ENCODE measurements at places on chromosomes 2 and 18.

- DNase-seq: no peak
Observed at GRCh38 chr2:112800881-112801583, 16.7 kb upstream of the IL1A start.

- DNase-seq: no peak
Observed at GRCh38 chr18:35041815-35042387, 688 bp downstream of the MAPRE2 start.

GRCh38 chr2:12778369-12778768, 61.6 kb downstream of the TRIB2 start:
- DNase-seq: no peak

- no peak for DNase-seq
Observed at GRCh38 chr2:109402180-109402579, 211.6 kb downstream of the SEPTIN10 start.

- DNase-seq: no peak
Observed at GRCh38 chr2:54228945-54229344, 27.1 kb downstream of the TSPYL6 start.

GRCh38 chr2:24342110-24342910, 18.0 kb downstream of the ITSN2 start:
- no peak for DNase-seq

GRCh38 chr2:120684289-120685065, 51.2 kb upstream of the GLI2 start:
- DNase-seq: no peak

GRCh38 chr2:15383695-15384350, 177.3 kb downstream of the NBAS start:
- DNase-seq: no peak

GRCh38 chr2:9416267-9416961, 6.9 kb downstream of the ITGB1BP1 start:
- DNase-seq: no peak

- no peak for DNase-seq
Observed at GRCh38 chr2:147789720-147790119, 55.1 kb upstream of the ACVR2A start.

- no peak for DNase-seq
Observed at GRCh38 chr2:178994264-178994663, 55.7 kb downstream of the CCDC141 start.

GRCh38 chr2:176202491-176202890, 14.0 kb downstream of the HOXD1 start:
- DNase-seq: no peak

- no peak for DNase-seq
Observed at GRCh38 chr2:164721430-164721829, 100.1 kb upstream of the GRB14 start.

DNA sequence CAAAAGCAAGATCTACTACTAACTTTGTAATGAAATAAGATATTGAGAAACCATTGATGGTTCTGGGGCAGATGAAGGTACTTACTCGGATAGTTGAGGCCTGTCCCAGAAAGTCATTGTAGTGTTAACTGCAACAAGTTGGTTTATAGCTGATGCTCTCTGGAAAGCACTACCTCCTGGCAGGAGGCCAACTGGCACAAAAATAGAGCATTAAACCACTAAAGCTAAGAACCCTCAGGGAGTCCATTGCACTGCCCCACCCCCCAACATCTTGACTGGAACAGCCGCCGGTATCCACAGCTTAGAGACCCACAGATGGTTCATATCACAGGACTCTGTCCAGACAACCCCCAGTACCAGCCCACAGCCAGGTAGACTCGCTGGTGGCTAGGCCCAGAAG, 552.5 kb upstream of the CRIM1 start:
- no peak for DNase-seq

- no peak for DNase-seq
Observed at GRCh38 chr2:235864733-235865515, 303.3 kb downstream of the GBX2 start.

DNA sequence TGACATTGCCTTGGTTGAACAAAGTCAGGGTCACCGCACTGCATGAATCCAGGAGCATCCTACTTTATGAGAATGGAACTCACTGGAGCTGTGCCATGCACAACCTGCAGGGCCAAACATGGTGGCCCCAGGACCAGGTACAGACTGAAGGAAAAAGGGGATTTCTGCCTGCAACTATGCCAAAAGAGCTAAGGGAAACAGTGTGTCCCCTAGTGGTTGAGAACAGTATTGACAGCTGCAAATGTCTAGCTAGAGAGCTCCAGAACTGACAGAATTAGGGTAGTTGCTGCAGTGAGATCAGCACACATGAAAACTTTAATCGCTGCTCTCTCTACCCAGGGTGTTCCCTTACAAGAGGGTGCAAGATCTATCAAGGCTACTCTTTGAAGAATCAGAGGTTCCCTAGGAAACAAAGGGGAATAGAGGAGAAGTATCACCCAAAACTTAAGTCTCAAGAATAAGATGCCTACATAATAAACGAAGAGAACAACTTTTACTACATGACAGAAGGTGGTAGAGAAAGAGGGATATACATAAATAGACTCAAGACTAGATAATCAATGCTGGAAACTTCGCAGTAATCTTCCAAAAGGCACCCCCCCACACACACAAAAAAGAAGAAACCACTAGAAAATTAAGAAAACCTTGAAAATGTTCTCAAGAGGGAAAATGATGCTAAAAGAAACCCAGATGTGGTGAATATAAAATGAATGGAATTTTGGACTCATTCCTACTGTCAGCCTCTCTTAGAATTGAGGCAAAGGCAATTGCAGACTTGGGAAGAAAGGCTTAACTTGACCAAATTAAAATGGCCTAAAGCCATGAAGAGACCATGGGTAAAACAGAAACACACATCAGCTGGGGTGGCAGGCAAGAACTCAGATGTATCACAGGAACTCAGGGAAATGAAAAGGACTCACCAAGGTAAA, 43.6 kb upstream of the IHH start:
- peak; percentile 36 for DNase-seq

- DNase-seq: peak; percentile 18
Observed at GRCh38 chr2:202375033-202375608, 1.0 kb upstream of the BMPR2 start.

GRCh38 chr18:1438458-1438910, 533.8 kb downstream of the ADCYAP1 start:
- DNase-seq: no peak

DNA sequence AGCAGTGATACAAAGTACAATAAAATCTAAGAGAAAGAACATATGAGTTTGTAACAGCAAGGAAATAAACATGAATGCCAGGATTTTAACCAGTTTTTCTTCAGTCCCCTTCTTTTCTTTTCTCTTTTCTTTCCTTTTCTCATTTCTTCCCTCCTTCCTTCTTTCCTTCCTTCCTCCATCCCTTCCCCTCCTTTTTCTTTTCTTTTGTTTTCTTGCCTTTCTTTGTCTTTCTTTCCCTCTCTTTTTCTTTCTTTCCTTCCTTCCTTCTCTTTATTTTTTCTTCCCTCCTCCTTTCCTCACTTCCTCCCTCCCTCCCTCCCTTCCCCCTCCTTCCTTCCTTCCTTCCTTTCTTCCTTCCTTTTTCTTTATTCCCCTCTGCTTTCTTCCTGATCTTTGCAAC, 142.8 kb upstream of the SYT4 start:
- DNase-seq: no peak

GRCh38 chr2:44480068-44480467, 118.3 kb downstream of the CAMKMT start:
- no peak for DNase-seq

DNA sequence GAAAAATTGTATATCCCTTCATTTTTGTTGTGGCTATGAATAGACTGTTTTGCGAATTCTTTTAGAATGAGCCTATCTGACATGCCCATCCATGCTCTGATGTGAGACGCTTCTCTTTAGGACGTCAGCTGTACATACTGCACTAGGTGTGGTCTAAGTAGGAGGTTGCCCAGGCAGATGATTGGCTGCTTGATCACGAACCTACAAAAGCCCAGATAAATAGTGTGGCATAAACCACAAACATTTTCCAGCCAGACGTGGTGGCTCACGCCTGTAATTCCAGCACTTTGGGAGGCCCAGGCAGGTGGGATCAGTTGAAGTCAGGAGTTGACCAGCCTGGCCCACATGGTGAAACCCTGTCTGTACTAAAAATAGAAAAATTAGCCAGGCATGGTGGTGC, 251.8 kb downstream of the AGAP1 start:
- no peak for DNase-seq
